Colonic mucosa (tissue), 4 donors: ENCODE measurements at places on chromosomes 4 and X. TPM values are rescaled to one million over a fixed set of nuclear protein-coding genes. Genes with fewer than 3 reads are reported as not detected.

- no peak for DNase-seq
Observed at GRCh38 chr4:155658681-155659064, 8.0 kb upstream of the GUCY1A1 start.

The RS1 gene
- total RNA-seq, result not detected

- no peak for DNase-seq
Observed at GRCh38 chrX:154436374-154436982, 476 bp upstream of the GDI1 start.

- no peak for DNase-seq
Observed at GRCh38 chr4:161728929-161729328, 434.9 kb downstream of the FSTL5 start.
